Breast epithelium (tissue), 4 donors: ENCODE measurements at places on chromosomes 3 and 15. TPM values are rescaled to one million over a fixed set of nuclear protein-coding genes. Genes with fewer than 3 reads are reported as not detected.

CCR3 gene
- total RNA-seq: not detected

ZNF774 gene
- total RNA-seq: 4.6 TPM

MNS1 gene
- 2.5 TPM for total RNA-seq

MINDY4B gene
- total RNA-seq: not detected

KCNH8 gene
- total RNA-seq: under 0.01 TPM

MME gene
- 114 TPM for total RNA-seq

KBTBD13 gene
- total RNA-seq: not detected

RAD51 gene
- 0.44 TPM for total RNA-seq

WNT7A gene
- total RNA-seq: not detected

CADPS gene
- under 0.01 TPM for total RNA-seq
